ENCODE measurements at places on chromosomes 13 and 19.

- no peak for DNase-seq
Observed at GRCh38 chr13:70107125-70107497, 515 bp upstream of the ATXN8OS start.

- no peak for DNase-seq
Observed at GRCh38 chr19:4878491-4878968, 11.1 kb upstream of the PLIN3 start.

DNA sequence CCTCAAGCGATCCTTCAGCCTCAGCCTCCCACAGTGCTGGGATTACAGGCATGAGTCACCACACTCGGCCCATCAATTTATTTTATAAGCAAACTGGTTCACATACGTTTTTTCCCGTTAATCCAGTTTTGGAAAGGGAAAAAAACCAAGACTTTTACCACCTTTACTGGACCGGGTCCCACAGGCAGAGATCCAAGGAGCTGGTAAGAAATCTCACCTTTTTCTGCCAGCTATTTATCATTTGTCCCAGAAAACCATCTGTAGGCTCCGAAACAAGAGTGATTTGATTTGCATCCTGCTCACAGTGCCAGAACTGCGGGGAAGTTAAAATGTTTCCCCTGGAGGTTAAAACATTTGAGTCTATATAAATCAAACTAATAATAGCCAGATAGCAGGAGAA is 6.3 kb upstream of the FUT2 start:
- DNase-seq, result no peak

DNA sequence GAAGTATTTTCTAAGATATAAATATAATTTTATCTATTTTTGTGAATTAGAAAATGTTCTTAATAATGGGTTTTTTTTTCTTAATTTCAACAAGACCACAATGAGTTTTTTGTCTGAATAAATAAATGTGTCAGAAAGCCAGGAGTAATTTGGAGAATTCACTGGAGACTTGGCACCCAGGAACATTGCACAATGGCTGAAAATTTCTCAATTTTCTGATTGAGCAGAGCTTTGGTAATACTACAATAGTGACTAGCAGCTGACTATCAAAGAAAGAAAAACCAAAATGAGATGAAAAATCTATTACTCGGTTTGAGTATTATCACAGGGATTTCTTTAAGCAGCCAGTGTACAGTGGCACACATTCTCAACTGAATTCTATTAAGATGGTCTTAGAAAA is 394.4 kb upstream of the PCDH20 start:
- no peak for DNase-seq

GRCh38 chr19:18274219-18274780 is at the start of gene IQCN:
TSS of gene IQCN (minus strand) at chr19:18274452. CDS start at chr19:18269478, 4,974 bp downstream.
- peak; percentile 39 for DNase-seq

DNA sequence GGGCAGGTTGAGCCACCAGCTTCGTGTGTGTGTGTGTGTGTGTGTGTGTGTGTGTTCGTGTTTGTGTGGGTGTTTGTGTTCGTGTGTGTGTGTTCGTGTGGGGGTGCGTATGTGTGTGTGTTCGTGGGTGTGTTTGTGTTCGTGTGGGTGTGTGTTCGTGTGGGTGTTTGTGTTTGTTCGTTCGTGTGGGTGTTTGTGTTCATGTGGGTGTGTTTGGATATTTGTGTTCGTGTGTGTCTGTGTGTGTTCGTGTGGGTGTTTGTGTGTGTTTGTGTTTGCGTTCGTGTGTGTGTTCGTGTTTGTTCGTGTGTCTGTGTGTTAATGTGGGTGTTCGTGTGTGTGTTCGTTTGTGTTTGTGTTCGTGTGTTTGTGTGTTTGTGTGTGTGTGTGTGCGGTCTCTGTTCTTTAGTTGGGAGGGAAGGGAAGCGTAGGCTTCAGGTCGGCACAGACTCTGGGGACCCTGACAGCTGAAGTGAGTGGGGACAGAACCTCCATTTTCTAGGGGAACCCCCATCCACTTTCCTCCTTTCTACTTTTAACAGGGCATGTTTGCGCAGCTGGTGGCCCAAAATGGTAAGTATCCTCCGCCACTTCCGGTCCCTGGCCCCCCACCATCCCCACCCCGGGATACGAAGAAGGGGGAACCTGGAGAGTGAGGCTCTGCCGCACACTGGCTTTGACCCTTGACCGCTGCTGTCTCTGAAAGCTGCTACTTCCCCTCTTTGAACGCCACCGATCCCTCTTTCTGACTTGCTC is 1.6 kb downstream of the TNFSF9 start:
- DNase-seq, result no peak

DNA sequence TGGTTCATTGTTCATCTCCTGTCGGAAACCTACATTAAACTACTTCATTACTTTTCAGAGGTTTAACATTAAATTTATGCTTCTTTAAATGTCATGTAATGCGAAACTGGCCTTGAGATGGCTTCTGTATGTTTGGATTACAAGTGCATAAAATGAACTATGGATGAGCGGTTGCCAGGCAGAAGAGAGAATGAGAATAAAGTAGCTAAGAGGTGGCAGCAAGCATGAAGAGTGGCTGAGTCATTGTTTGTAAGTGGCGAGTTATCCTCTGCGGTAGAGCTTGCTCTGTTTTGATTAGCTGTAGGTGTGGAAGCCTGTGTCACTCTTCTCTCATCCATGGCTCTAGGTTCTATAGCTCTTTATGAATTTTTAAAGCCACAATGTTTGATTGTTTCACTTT is 1139.6 kb upstream of the PCDH9 start:
- DNase-seq, result peak; percentile 7

DNA sequence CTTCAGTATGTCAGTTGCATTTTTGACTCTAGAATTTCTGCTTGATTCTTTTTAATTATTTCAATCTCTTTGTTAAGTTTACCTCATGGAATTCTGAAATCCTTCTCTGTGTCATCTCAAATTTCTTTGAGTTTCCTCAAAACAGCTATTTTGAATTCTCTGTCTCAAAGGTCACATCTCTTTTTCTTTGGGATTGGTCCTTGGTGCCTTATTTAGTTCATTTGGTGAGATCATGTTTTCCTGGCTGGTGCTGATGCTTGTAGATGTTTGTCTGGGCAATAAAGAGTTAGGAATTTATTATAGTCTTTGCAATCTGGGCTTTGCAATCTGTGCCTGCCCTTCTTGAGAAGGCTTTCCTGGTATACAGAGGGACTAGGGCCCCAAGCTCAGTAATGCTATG is 18.5 kb upstream of the KBTBD7 start:
- no peak for DNase-seq

DNA sequence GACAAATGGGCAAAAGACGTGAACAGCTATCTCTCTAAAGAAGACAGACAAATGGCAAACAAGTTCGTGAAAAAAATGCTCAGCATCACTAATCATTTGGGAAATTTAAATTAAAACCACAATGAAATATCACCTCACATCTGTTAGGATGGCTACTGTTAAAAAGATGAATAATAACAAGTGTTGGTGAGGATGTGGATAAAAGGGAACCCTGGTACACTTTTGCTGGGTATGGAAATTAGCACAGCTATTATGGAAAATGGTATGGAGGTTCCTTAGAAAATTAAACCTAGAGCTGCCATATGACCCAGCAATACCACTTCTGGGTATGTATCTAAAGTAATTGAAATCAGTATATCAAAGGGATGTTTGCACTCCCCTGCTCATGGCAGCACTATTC is 7.1 kb downstream of the CABP5 start:
- DNase-seq, result no peak

DNA sequence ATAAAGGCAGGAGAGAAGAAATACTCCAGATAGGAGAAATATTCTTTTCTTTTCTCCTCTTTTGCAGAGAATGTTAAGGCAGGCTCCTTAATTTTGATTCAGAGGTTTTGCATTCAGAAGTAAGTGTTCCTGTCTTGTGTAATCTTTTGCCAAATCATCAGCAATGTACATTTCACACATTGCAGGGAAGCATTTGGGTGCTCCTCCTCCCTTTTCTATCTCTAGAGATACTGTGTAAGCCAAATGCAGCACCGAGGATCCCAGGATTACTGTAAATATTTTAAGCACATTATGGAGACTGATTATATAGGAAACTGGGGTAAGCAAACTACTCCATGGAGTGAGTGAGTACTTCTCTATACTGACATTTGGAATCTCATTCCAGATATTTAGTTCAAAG is 7.2 kb downstream of the ATP8A2 start:
- DNase-seq, result no peak

DNA sequence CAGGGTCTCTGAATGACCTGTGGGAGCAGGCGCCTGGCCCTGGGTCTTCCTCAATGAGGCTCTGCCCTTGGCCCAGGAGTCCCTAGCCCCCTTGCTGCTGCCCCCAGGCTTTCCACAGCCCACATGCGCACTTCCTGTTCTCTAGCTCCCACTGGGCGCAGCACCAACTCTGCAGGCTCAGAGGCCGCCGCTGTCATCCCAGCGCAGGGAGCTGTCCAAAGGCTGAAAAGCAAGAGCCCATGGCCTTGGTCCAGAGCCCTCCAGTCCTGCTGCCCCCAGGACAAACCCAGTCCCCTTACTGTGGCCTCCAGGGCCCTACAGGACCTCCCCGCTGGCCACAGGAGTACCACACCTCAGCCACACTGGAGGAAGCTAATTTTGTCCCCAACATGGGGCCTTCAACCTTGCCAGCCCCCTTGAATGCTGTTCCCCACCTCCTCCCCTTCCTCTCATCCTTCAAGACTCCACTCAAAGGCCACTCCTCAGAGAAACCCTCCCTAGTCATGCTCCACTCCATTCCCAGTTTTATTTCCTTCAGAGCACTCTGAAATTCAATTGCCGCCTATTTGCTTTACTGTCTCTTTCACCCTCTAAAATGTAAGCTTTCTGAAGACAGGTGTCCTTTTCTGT is 8.0 kb upstream of the POU2F2 start:
- DNase-seq, result peak; percentile 36

GRCh38 chr19:33804021-33804799 is 7.5 kb downstream of the KCTD15 start:
- DNase-seq, result no peak

- DNase-seq, result peak; percentile 88
Observed at GRCh38 chr19:4914736-4915501, 5.6 kb downstream of the UHRF1 start.

DNA sequence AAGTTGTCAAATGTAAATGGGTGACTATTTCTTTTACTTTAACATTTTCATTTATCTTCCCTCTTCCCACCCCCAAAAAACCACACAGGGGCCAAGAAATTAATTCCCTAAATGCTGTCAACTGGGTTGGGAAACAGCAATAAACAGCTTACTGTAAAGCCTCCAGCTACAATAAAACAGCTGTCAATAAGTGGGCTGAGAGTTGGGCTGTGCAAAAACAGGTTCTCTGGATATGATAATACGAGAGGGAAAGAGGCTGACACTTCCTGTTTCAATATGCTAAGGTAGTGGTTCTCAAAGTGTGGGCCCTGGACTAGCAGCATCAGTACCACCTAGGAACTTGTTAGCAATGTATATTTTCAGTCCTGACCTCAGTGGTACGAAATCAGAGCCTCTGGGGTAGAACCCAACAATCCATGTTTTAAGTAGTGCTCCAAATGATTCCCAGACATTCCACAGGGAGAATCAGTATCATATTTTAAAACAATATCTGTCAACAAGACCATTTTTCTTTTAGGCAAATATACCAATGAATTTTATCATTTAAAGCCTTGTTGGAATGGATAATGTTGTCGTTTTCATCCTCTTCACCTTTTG is 8.4 kb downstream of the PCDH9 start:
- no peak for DNase-seq

DNA sequence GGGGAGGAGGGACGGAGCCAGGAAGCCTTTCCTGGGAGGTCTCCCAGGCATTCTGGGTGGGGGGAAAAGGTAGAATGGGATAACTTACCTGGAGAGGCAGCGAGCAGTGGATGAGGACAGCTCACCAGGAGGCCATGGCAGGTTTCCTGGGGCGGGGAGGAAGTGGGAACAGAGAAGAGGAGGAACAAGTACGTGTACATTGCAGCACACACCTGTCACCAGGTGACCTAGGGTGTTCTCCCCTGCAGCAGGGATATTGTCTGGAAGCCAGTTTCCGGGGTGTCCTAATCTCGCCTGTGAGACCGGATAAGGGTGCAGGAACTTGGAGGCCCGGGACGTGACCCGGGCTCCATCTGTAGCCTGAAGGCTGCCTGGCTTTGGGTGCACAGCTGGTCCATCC is at the start of gene FUT3:
TSS of gene FUT3 (minus strand) at position 148 of the 400 bp plus-strand sequence.
- no peak for DNase-seq

DNA sequence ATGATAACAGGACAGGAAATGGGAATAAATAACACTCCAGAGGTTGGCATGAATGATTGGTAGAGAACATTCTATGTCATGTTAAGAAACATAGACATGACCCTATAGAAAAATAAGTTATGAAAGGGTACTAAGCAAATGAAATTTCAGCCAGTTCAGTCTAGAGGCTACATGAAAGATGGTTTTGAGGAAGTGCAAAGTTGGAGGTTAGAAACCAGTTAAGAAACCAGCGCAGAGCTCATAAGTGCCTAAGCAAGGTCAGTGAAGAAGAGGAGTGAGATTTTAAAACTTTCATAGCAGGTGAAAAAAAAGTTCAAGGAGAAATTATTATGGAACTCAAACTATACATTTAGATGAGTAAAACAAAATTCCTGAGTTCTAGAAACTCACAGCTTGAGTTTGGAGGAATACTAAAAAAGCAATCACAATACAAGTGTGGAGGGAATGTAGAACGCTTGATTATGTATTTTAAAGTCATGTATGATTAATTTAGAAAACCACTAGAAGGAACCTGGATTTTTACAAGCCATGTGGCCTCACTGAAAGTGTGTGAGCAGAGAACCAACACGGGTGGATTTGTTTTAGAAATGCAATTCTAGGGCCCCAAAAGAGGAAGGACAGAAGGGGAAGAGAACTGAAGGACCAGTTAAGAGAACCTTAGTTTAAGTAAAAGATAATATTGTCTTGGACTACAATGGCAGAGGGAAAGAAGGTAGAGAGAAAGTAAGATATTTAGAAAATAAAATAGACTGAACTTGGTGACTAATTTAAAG is 162.4 kb downstream of the PCDH20 start:
- no peak for DNase-seq

DNA sequence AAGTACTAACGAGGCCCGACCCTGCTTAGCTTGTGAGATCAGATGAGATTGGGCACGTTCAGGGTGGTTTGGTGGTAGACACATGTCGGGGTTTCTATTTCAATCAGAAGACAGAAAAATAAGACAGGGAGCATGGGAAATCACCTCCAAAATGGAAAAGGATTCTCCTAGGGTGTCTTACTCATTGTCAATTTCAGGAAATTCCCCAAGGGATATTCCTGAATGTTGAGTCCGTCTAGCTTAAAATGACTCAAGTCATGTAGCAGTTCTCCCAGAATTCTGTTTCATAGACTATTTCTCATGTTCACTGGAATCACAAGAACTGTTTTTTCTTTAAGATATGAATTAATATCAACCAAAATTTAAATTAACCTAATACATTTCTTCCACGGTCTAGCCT is 380.1 kb downstream of the EFNB2 start:
- peak; percentile 55 for DNase-seq

GRCh38 chr13:76683854-76684253 is 202.4 kb downstream of the KCTD12 start:
- no peak for DNase-seq

GRCh38 chr13:45630791-45631190 is 15.3 kb upstream of the ERICH6B start:
- no peak for DNase-seq

GRCh38 chr13:43776501-43777079 is 10.2 kb downstream of the ENOX1 start:
- DNase-seq, result no peak
